ENCODE measurements at places on chromosomes 4 and X.

GRCh38 chr4:79315891-79316290 is 10.0 kb downstream of the NAA11 start:
- DNase-seq: no peak
- H3K4me3 ChIP-seq: no peak overlapping the region
- H3K36me3 ChIP-seq: no peaks in the 10 kb centered on the region

- H3K4me1 ChIP-seq: peaks cover 12% of the 10 kb centered on the region
- H3K4me3 ChIP-seq: no peak overlapping the region
- no peaks in the 10 kb centered on the region for H3K36me3 ChIP-seq
- no peaks in the 10 kb centered on the region for H3K27me3 ChIP-seq
These were observed 1319.7 kb upstream of the TENM3 start for GRCh38 chr4:180923486-180923885.

- DNase-seq: no peak
- no peak overlapping the region for H3K4me3 ChIP-seq
- H3K36me3 ChIP-seq: no peaks in the 10 kb centered on the region
- H3K27me3 ChIP-seq: peaks cover 100% of the 10 kb centered on the region
- no peak overlapping the region for H3K27ac ChIP-seq
These were observed 1.9 kb downstream of the NEUROG2 start for GRCh38 chr4:112513971-112514646.

DNA sequence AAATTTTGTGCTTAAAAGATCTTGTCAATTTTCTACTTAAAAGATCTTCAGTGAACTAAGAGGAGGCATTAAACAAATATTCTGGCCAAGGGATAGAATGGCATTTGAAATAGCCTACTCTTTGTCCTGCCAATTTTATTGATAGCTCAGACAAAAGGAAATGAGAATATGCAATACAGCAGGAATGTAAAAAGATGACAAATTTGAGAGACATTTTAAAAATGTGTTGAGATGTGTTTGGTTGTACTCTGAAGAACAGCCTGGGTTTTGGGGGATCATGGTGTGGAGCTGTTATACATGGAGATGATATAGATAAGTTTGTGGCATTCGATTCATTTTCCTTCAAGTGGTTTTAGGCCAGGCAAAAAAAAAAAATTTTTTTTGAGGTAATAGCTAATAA is 11.6 kb upstream of the MAD2L1 start:
- peak overlapping the region; percentile 10 for H3K27ac ChIP-seq
- no peak overlapping the region for H3K4me3 ChIP-seq
- no peaks in the 10 kb centered on the region for H3K27me3 ChIP-seq
- peaks cover 3% of the 10 kb centered on the region for H3K4me1 ChIP-seq
- no peak for DNase-seq

DNA sequence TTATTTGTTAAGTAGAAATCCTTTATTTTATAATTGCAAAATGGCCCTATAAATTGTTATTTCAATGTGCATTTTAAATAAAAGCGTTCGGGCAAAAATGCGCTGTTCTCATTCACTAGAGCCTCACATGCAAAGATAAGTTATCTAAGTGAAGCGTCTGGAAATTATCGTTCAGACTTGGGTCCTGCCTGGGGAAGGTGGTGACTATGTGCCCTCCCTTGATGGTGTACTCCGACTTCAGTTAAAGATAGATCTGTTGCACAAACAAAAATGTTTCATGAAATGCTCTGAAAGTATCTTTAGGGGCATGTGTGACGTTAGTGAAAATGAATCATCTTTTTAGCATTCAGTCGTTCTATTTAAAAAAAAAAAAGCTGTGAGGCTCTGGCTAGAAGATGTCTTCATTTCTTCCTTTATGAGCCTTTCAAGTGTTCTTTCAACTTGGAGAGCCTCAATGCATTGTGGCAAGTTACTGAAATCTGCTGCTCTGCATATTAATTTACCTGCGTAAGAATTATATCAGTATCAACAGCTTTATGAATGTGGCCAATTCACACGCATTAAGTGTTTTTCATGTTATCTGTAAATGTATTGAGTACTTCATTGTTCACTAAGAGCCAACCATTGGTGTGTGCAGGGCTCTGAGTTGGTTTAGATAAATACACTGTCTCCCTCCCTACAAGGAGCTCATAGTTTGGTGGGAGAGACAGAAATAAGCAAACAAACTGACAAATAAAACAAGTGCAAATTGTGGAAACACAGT is 83.0 kb downstream of the AFF1 start:
- no peaks in the 10 kb centered on the region for H3K36me3 ChIP-seq
- no peak overlapping the region for H3K4me3 ChIP-seq
- DNase-seq: no peak
- H3K27ac ChIP-seq: peak overlapping the region; percentile 14

- H3K36me3 ChIP-seq: no peaks in the 10 kb centered on the region
- no peaks in the 10 kb centered on the region for H3K4me1 ChIP-seq
- no peak overlapping the region for H3K27ac ChIP-seq
- no peaks in the 10 kb centered on the region for H3K27me3 ChIP-seq
- H3K4me3 ChIP-seq: no peak overlapping the region
These were observed 68.6 kb downstream of the BMP15 start for GRCh38 chrX:50978920-50979682.
